ENCODE measurements at places on chromosomes 13 and 19.

DNA sequence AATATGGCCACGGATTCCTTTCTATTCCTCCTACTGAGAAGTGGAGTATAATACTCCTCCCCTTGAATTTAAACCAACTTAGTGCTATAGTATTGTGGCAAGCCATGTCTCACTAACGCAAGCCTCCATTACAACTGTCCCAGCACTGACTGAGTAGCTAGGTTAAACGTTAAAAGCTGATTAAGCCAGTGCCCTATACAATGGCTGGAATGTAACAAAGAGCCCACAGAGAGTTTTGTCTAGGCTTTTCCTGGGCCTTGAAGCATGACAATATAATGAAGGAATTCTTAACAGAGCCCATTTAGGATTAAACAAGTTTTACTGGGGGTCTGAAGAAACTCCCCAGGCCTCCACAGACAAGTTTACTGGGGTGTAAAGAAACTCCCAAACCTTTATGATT is 254.5 kb upstream of the DACH1 start:
- DNase-seq = no peak

- no peak for DNase-seq
These were observed 169.9 kb downstream of the USP12 start for GRCh38 chr13:27001705-27002104.

DNA sequence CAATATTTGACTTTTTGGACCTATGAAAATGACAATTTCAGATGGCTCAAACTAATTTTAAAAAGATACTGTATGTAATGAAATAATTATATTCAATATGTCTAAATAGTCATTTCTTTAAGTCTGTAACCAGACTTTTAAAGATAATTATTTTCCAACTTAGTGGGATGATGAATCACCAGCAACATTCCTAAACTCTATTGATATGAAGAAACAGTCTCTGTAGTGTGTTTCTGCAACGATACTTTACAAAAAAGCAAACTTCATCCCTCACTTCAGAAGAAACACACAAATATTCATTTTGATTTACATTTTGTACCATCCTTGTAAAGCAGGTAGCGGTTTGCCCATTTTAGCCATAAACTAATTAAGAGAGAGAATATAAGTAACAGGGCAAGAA is 417.4 kb downstream of the EFNB2 start:
- DNase-seq = no peak

DNA sequence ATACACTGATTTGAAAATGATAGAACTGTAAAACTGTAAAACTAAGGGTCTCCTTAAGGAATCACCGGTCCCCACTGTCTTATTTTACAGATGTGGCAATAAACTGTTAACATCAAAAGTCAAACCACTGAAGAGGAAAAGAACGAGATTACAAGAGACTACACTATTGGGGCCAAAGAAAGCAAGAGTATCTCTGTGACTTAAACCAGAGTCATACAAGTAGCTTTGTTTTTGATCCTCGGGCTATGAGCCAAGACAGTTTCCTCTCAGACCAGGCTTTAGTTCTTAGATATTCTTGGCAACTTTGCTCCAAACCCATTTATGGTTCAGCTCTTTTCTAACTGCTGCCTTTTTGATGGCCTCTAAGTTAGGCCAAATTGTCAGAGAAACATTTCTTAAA is 113.8 kb downstream of the TBC1D4 start:
- no peak for DNase-seq

DNA sequence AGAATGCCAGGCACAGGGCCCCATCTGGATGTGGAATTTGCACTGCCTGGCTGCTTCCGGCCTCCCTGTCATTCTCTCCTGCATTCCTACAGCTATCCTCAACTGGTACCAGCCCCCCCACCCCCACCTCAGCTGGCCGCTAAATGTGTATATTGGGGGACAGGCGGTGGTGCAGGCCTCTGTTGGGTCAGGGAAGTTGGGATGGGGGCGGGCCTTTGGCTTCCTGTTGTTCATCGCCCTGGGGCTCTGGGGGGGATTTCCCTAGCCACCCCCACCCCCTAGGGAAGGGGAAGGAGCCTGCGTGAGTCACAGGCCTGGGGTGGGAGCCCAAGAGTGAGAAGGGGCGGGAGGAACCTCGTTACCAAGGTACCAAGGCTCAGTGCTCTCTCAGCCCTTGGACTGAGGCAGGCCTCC is 10.6 kb downstream of the POU2F2 start:
- DNase-seq = peak; percentile 84

- DNase-seq = no peak
These were observed 659.3 kb downstream of the DIAPH3 start for GRCh38 chr13:59504407-59504806.

GRCh38 chr13:35818633-35819067 is 312.5 kb downstream of the DCLK1 start:
- DNase-seq = no peak

Measured in stimulated activated naive B cell treated with anti-CD40 and anti-IgM and Interleukin-4, amounts not matched to agents 10 μg/mL and 1 μg/mL and 100 μg/mL, for 72 hours (primary cell).